ENCODE measurements at places on chromosomes 6 and 20.

GRCh38 chr6:52304983-52305390 is 20.4 kb upstream of the MCM3 start:
- no peak for DNase-seq

- no peak for DNase-seq
Measured at GRCh38 chr6:33276581-33276863, 401 bp upstream of the B3GALT4 start.

- DNase-seq = no peak
Measured at GRCh38 chr6:110037726-110038295, 59.7 kb downstream of the GPR6 start.

- DNase-seq = no peak
Measured at GRCh38 chr6:158703111-158703836, 53.4 kb downstream of the SYTL3 start.

DNA sequence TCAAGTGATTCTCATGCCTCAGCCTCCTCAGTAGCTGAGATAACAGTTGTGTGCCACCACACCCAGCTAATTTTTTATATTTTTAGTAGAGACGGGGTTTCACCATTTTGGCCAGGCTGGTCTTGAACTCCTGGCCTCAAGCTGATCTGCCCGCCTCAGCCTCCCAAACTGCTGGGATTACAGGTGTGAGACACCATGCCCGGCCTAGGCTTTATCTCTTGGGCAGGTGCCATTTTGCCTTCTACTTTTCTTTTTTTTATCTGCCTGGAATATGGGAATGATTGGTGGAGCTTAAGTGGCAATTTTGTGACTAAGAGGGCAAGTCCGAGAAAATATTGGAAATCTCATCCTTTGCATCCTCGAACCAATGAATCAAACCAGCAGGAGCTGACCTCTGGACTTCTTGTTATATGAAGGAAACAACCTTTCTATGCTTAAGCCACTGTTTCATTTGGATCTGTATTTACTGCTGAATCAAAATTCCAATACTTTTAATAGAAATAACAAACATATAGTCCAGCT is 128.9 kb upstream of the ZNF217 start:
- DNase-seq = no peak

GRCh38 chr6:90890683-90891330 is 303.9 kb upstream of the MAP3K7 start:
- DNase-seq = no peak
